Neural progenitor cell (in vitro differentiated cells): ENCODE measurements at places on chromosomes 5 and 9.
A peak's percentile ranks its signal among the peaks of the same experiment; 100 is the strongest.

DNA sequence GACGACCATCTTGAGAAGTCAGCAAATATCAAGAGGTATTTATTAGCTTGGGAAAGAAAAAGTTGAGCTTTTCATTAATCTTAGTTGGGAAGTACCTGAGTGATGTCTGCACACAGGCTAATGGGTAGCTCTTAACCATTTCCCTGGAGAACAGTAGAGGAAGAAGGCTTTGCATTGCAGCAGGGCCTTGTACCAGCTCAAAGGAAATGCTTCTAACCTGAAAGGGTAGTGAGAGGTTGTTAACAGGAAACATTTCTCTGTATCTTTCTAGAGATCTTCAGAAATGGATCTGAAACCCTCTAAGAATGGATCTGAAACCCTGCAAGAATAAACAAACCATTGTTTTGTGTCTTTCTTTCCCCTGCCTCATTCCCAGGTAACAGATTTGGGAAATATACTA is 393.3 kb downstream of the PLK2 start:
- H3K4me1 ChIP-seq = peaks cover 5% of the 10 kb centered on the region
- H3K27me3 ChIP-seq = no peaks in the 10 kb centered on the region
- DNase-seq = no peak
- no peak overlapping the region for H3K27ac ChIP-seq

DNA sequence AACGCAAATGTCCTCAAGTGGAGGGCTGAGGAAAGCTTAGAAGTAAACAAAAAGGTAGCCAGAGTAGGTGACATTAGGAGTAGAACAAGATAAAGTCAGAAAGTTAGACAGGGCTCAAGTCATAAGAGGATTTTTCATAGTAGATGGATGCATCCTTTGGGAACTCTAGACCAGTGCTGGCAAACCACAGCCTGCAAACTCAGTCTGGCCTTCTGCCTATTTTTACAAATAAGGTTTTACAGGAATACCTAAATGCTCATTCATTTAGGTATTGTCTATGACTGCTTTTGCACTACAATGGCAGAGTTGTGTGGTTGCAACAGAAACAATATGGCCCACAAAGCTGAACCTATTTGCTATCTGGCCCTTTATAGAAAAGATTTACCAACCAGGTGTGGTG is 116.0 kb upstream of the HMHB1 start:
- no peaks in the 10 kb centered on the region for H3K36me3 ChIP-seq
- no peak overlapping the region for H3K4me3 ChIP-seq
- no peak for DNase-seq
- no peaks in the 10 kb centered on the region for H3K27me3 ChIP-seq

DNA sequence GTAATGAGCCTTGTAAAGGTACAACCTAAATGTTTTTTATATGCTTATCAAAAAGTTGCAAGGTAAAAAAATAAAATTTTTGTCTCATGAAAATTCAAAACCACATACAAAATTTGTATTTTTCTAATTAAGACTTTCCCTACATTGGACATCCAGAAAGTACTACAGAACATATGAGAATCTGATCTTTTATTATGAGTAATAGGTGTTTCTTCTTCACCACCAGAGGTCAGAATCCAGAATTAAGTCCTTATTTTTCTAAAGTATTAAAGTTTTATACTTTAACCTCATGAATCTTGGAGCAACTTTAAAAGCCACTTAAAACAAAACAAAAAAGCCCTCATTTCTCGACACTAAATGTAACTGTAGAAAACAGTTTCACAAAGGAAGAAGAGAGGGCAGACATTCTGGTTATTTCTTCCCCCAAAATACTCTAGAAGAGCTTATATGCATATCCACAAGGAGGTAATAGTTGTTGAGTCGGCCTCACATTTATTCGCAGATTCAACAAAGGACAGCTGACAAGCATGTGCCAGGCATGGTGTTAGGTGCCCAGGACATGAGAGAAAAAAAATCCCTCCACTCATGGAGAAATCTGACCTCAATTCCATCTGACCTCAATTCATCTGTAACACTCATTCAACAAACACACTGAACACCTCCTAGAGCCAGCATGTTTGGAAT is 69.3 kb downstream of the MLLT3 start:
- H3K36me3 ChIP-seq = no peaks in the 10 kb centered on the region
- H3K27me3 ChIP-seq = no peaks in the 10 kb centered on the region
- H3K4me1 ChIP-seq = no peaks in the 10 kb centered on the region

GRCh38 chr5:112201141-112201540 is 217.9 kb downstream of the EPB41L4A start:
- no peak overlapping the region for H3K4me3 ChIP-seq
- H3K27ac ChIP-seq = no peak overlapping the region
- no peaks in the 10 kb centered on the region for H3K36me3 ChIP-seq
- DNase-seq = no peak
- no peaks in the 10 kb centered on the region for H3K27me3 ChIP-seq

GRCh38 chr9:89844075-89844474 is 239.3 kb downstream of the GADD45G start:
- no peaks in the 10 kb centered on the region for H3K36me3 ChIP-seq
- no peak for DNase-seq
- no peak overlapping the region for H3K4me3 ChIP-seq
- H3K4me1 ChIP-seq = peaks cover 6% of the 10 kb centered on the region
- H3K27ac ChIP-seq = no peak overlapping the region
- no peaks in the 10 kb centered on the region for H3K27me3 ChIP-seq

- DNase-seq = peak; percentile 70
- peak overlapping the region; percentile 3 for H3K4me3 ChIP-seq
- peaks cover 30% of the 10 kb centered on the region for H3K4me1 ChIP-seq
- H3K36me3 ChIP-seq = no peaks in the 10 kb centered on the region
- H3K27ac ChIP-seq = no peak overlapping the region
- no peaks in the 10 kb centered on the region for H3K27me3 ChIP-seq
These were observed 1114.9 kb upstream of the C9orf72 start for GRCh38 chr9:28688172-28688571.

DNA sequence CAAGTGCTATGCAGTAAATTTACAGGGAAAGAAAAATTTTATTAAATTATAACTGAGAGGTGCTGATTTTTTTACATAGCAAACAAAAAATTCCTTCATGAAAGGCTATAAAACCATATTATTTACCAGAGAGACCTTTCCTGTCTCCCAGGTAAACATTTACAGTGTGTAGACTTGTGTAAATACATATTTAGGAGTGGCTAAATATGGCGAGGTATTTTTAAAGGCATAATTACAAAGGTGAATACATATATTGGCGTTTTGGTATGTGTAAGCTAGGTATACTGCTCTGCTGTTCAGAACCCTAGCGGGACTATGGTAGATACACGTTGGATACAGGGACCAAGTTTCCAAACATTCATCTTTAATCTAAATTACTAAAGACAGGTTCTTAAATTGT is 170.6 kb upstream of the MEF2C start:
- H3K4me1 ChIP-seq = no peaks in the 10 kb centered on the region
- no peak overlapping the region for H3K4me3 ChIP-seq
- H3K36me3 ChIP-seq = no peaks in the 10 kb centered on the region
- H3K27ac ChIP-seq = no peak overlapping the region
- DNase-seq = no peak

- peaks cover 21% of the 10 kb centered on the region for H3K4me1 ChIP-seq
- no peak for DNase-seq
- no peaks in the 10 kb centered on the region for H3K27me3 ChIP-seq
- no peaks in the 10 kb centered on the region for H3K36me3 ChIP-seq
- H3K27ac ChIP-seq = no peak overlapping the region
- H3K4me3 ChIP-seq = peak overlapping the region; percentile 75
These were observed 2.4 kb downstream of the GBA2 start for GRCh38 chr9:35746583-35746982.

GRCh38 chr9:82969291-82969690 is 93.7 kb downstream of the RASEF start:
- no peaks in the 10 kb centered on the region for H3K27me3 ChIP-seq
- H3K4me1 ChIP-seq = no peaks in the 10 kb centered on the region
- no peak overlapping the region for H3K27ac ChIP-seq
- H3K4me3 ChIP-seq = no peak overlapping the region
- H3K36me3 ChIP-seq = no peaks in the 10 kb centered on the region

DNA sequence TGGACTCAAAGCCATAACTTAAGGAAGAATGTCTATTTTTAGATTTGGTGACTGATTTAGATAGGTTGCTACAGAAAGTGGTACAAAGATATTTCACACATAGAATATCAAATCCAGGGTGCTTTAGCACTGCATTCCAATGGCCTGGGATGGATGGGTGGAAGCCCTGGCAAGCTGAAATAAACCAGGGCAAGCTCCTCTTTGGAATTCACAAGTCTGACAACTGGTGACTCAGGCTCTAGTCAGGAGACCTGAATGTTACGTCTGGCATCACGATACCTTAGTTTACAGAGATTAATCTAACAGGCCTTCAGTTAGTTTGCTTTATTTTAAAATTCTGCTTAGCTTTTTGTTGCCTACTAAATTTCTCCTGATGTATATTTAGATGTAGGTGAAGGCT is 144.0 kb downstream of the TMC1 start:
- DNase-seq = no peak
- H3K4me3 ChIP-seq = no peak overlapping the region
- peaks cover 20% of the 10 kb centered on the region for H3K4me1 ChIP-seq

GRCh38 chr5:125412561-125413495 is 666.4 kb upstream of the ZNF608 start:
- H3K4me1 ChIP-seq = peaks cover 71% of the 10 kb centered on the region
- peak overlapping the region; percentile 34 for H3K27ac ChIP-seq
- peak; percentile 93 for DNase-seq
- H3K27me3 ChIP-seq = no peaks in the 10 kb centered on the region
- H3K4me3 ChIP-seq = peak overlapping the region; percentile 3
- no peaks in the 10 kb centered on the region for H3K36me3 ChIP-seq

DNA sequence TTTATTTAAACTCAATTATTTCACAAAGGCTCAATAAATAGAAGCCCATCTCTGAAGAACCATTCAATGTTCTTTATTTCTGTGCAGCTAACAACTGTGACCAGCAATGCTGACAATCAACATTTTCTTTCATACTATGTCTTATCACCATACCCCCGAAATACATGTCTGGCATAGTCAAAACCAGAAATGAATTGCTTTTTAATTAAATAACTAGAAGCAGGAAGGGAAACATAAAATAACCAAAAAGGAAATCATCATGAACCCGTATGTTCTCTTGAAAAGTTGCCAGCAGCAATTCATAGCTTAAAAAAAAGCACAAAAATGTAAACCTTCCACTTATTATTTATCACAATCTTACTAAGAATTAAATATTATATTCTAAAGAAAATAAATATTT is 212.4 kb downstream of the TMEM232 start:
- peaks cover 17% of the 10 kb centered on the region for H3K4me1 ChIP-seq
- no peaks in the 10 kb centered on the region for H3K36me3 ChIP-seq
- H3K4me3 ChIP-seq = no peak overlapping the region
- DNase-seq = no peak
